ENCODE measurements at places on chromosomes 3 and 15. TPM values are rescaled to one million over a fixed set of nuclear protein-coding genes. Genes with fewer than 3 reads are reported as not detected.

DNA sequence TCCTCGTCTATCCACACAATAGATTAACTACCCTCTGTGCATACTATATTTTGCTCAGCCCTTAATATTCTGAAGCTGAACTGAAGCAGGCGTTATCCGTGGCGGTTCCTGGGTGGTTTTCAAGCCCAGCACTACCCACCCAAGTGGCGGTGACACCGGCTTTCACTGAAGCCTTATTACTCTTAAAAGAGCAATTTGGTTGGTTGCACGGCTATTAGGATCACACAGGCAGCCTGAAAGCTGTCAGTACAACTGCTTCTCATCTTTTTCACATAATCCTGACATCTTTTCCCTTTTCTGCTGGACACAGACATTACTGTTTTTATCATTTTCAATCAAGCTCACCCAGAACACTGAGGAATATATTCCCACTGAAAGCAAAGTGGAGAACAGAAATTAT, 525.3 kb upstream of the ZNF717 start:
- no peak for DNase-seq

GRCh38 chr3:142355692-142356091, 92.1 kb downstream of the XRN1 start:
- no peak for DNase-seq

- no peak for DNase-seq
Observed at GRCh38 chr15:79023918-79024317, 66.7 kb downstream of the RASGRF1 start.

DNA sequence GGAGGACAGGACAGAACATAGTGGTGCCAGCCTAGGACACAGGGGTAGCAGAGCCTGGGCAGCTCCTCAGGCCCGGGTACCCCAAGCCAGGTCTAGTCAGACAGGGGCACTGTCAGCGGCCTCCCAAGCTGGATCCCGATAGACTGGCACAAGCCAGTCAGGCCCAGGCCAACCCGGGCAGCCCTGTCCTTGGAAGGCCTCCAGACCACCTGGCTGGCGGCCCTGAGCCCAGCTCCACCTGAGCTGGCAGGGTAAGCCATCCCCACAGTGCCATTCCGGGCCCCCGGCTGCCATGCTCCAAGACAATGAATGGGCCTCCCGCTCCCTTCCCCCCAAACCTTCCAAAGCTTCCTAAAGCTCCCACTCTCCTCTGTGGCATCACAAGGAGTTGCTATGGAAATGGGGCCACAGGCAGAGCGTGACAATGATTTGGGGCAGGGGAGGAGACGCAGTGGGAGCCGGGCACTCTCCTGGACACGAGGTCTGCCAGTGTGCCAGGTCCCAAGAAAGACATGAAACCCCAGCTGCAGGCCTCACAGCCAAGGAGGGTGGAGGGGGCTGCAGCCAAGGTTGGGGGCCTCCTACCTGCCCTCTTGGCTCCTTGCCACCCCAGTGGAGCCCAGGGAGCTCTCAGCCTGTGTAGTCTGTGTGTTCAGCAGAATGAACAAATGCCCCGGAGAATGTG, 165.6 kb upstream of the LINGO1 start:
- DNase-seq: no peak

- no peak for DNase-seq
Observed at GRCh38 chr15:72920551-72920950, 131.7 kb upstream of the NEO1 start.

- peak; percentile 26 for DNase-seq
Observed at GRCh38 chr3:141782386-141782932, 19.3 kb downstream of the GRK7 start.

GRCh38 chr3:187066228-187066995, 72.9 kb downstream of the RPL39L start:
- peak; percentile 66 for DNase-seq

DNA sequence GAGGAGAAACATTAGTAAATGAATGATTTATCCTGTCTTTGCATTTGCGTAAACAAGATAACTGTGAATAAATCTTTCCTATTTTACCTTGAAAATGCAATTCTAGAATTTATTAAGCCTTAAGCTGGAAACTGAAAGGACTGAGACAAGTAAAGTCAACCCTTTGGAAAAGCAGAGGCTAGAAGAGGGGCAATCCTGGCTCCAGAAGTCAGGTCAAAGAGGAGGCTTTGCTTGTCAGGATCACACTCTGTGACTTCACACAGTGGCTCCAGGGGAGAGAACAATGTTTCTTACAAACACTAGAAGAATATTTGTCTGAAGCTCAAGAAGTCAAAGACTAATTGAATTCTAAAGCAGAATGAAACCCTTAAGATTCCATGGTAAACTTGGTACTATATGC, 530.4 kb downstream of the NAALADL2 start:
- no peak for DNase-seq

- no peak for DNase-seq
Observed at GRCh38 chr15:80562033-80562432, 133.1 kb upstream of the ABHD17C start.

- no peak for DNase-seq
Observed at GRCh38 chr3:124964387-124964786, 29.8 kb upstream of the MUC13 start.

GRCh38 chr15:32701863-32702262, 15.9 kb upstream of the GREM1 start:
- DNase-seq: no peak

Gene XCR1
- total RNA-seq: not detected

Gene GOLGA6L4
- total RNA-seq: 1.3 TPM

Gene PGBD4
- total RNA-seq: 2.6 TPM

Gene RBPMS2
- total RNA-seq: not detected

GRCh38 chr3:25461946-25462345, 33.9 kb downstream of the RARB start:
- DNase-seq: no peak

DNA sequence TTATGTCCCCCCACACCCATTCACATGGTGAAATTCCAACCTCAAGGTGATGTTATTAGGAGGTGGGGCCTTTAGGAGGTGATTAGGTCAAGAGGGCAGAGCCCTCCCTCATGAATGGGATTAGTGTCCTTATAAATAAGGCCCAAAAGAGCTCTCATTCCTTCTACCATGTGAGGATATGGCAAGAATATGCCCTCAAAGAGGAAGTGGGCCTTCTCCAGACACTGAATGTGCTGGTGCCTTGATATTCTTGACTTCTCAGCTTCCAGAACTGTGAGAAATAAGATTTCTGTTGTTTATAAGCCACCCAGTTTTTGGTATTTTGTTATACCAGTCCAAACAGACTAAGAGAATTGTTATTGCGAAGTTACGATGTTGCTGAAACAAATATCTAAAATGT, 94.4 kb downstream of the ANKRD28 start:
- DNase-seq: no peak

DNA sequence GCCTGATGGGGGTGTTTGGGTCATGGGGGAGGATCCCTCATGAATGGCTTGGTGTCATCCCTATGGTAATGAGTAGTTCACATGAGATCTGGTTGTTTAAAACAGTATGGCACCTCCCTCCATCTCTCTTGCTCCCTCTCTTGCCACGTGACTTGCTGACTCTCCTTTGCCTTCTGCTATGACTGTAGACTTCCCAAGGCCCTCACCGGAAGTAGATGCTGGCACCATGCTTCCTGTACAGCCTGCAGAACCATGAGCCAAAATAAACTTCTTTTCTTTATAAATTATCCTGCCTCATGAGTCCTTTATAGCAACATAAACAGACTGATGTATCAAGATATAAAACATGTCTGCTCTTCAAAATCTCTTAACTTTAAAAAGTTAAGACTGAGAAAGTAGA, 96.1 kb downstream of the TFDP2 start:
- DNase-seq: peak; percentile 33

Gene TM6SF1
- 5.6 TPM for total RNA-seq

DNA sequence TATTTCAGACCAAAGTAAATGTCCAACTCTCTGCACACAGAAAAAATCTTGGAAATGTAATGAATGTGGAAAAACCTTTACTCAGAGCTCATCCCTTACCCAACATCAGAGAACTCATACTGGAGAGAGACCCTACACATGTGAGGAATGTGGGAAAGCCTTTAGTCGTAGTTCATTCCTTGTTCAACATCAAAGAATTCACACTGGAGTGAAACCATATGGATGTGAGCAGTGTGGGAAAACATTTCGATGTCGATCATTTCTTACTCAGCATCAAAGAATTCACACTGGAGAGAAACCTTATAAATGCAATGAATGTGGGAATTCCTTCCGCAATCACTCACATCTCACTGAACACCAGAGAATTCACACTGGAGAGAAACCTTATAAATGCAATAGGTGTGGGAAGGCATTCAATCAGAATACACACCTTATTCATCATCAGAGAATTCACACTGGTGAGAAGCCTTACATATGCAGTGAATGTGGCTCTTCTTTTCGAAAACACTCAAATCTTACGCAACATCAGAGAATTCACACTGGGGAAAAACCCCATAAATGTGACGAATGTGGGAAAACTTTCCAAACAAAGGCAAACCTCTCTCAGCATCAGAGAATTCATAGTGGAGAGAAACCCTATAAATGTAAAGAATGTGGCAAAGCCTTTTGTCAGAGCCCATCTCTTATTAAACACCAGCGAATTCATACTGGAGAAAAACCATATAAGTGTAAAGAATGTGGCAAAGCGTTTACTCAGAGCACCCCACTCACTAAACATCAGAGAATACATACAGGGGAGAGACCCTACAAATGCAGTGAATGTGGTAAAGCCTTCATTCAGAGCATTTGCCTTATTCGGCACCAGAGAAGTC, 8.0 kb upstream of the ZNF501 start:
- no peak for DNase-seq

Gene TNFSF10
- total RNA-seq: 21.5 TPM

DNA sequence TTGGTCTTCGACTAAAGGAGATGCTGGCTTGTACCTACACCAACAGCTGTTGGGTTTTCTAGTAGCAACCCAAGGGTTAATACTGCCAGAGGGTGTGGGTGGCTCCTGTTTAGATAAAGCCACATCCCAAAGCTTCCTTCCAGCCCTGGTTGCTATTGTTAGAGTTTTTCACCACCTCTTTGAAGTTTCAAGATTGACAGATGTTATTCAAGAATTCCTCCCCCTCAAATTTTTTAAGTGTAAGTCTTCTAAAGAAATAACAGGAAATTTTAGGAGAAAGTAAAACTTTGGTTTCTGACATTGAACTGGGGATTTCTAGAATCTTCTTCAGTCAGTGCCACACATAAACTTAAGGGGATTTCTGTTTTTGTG, 60.9 kb downstream of the TGFBR2 start:
- peak; percentile 71 for DNase-seq

Gene ATP13A5
- not detected for total RNA-seq

Gene ATXN7
- 25.9 TPM for total RNA-seq

DNA sequence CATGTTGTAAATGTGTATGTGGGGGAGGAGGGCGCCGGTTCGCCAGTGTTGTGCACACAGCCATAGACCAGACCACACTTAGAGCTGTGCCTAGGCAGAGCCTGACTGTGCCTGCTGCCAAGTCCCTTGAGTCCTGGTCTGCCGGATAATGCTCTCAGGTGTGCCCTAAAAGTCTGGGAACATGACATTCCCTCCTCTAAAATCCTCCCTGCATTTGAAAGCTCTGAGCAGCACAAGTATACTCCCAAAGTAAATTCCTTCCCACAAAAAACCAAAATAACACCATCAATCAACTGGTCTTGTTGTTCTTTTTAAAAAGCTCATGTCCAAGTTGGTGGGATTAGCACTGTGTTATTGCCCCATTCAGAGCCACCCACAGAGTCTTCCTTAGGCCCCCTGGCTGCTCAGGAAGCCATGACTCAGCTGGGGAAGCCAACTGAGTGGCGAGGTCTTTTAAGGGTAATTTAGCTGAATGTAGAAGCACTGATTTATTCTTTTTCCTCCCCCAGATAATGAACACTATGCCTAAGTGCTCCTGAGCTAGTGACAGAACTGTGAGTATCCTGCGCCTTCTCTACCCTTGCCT, 147.8 kb upstream of the MCTP2 start:
- no peak for DNase-seq

- peak; percentile 70 for DNase-seq
Observed at GRCh38 chr3:101690972-101691371, 4.5 kb upstream of the RPL24 start.

DNA sequence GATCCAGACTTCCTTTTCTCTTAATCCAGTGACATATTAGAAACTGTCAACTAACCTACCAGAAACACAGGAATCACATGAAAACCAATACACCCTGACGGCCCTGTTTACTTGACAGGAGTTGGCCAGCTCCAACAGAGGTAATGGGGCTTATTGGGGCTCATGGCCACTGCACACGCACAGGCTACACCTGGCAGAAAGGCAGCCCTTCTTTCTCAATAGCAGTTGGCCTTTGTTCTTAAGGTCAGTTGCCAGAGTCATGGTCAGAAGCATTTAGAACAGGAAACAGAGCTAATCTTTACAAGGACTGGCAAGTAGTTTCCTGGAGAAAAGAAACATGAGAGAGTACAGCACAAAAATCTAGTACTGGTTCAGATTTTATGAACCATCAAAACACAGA, 181.8 kb downstream of the MAGI1 start:
- no peak for DNase-seq

GRCh38 chr3:33171580-33171979, 47.0 kb downstream of the SUSD5 start:
- DNase-seq: no peak

DNA sequence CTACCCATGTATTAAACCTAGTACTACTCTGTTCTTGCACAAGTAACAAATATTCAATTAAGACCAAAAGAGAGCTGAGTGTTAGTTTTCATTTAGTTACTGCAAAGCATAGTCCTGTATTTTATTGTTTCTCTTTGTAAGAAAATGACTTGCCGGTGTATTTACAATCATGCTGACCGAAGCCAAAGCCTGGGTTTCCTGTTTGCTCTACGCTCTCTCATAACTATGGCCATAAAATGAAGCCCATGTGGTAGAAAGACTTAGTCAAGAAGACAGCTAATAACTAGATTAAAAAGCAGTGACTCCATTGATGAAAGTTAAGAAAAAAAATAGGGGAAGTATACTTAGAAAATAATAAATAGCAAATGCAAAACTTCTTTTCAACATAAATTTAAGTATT, 479.9 kb downstream of the CNTN4 start:
- DNase-seq: no peak

DNA sequence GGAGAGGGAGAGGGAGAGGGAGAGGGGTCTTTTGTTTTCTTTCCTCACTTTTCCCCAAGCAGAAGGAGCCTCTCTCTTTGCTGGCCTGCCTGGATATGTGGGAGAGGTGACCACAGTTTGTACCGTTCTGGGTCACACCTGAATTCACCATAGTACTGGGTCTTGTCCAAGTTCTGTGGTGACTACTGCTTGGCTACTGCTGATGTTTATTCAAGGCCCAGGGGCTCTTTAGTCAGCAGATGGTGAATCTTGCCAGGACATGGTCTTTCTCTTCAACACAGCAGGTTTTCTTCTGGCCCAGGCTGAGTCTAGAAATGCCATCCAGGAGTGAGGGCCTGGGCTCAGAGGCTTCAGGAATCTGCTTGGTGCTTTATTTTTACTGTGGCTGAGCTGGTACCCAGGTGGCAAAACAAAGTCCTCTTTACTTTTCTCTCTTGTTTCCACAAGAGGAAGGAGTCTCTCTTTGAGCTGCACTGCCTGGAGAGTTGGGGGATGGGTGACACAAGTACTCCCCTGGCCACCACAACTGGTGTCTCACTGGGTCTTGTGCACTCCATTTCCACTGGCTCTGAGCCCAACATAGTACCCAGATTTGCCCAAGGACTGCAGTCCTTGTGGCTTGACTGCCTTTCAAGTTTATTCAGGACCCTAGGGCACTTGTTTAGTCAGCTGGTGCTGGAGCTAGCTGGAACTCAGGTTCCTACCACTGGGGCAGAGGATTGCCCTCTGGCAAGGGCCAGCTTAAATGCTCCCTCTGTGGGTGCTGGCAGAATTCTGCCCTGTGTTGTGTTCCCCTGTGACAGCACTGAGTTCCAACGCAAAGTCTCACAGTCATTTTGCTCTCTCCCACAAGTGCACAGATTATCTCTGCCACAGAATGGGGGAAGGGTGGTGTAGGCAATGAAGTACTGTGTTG, 16.8 kb upstream of the CCNDBP1 start:
- DNase-seq: no peak

Gene WDR93
- total RNA-seq: not detected
